Activated T-cell treated with anti-CD3 and anti-CD28 coated beads, Interleukin-2, amount 50 U/mL, for 24 hours (primary cell): ENCODE measurements at places on chromosomes 12 and 14.

GRCh38 chr12:112823582-112824149 lies 32.1 kb downstream of the RPH3A start:
- no peak for DNase-seq

GRCh38 chr12:96986883-96987523 lies 79.9 kb downstream of the NEDD1 start:
- no peak for DNase-seq

DNA sequence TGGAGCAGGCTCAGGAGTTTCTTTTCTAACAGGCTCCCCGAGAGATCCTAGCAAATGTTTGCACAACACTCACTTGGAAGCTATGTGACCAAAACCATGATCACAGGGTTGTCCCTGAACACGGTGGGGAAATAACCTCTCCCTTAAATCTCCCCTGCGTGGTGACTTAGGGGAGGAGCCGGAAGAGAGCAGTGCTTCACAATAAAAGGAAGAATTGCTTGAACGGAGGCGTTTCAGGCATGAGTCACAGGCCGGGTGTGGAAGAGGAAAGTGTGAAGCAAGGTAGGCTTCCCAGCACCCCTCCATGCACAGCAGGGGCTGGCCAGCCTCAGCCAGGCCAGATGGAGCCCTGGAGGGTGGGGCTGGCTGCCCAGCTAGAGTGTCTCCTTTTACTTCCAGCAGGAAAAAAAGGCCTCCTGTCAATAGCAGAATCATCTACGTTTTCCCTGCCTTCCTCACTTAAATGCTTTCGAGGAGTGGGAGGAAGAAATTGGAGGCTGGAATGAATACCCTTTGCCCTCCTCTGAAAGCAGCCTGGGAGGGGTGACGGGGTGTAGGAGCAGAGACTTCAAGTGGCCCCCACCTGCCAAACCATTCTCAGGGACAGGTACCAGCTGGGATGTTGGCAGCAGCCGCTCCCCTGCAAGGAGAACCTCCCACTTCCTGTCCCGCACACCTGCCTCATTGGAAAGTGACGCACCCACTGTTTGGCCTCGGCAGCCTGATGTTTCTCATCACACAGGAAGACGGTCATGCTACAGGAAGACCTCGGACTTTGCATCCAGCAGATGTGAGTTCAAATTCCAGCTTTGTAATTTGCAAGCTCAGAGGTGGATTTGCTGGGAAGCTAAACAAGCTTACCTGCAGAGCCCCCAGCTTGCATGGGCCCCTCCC lies 30.1 kb upstream of the PPP2R5C start:
- peak; percentile 83 for DNase-seq

DNA sequence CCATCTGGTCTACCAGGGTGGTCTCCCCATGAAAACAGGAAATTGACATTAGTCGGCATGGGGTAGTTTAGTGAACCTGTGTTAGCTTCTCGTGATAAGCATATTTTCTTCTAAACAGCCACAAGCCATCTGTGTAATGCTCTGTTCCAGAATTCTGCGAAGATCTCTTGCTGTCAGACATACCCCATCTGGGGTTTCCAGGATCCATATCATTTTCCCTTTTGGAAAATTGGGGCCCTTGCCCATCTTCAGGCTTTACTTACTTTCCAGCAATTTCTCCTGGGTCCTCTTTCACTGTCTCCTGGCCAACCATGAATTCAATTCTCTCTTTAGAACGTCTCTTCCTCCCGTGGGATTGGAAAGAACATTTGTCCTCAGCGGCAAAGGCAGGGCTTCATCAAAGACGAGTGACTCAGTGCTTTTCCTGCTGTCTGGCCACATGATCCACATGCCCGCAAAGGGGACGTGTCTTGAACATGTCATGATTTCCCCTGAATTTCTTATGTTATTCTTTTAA lies 21.4 kb upstream of the NCOR2 start:
- DNase-seq, result no peak

DNA sequence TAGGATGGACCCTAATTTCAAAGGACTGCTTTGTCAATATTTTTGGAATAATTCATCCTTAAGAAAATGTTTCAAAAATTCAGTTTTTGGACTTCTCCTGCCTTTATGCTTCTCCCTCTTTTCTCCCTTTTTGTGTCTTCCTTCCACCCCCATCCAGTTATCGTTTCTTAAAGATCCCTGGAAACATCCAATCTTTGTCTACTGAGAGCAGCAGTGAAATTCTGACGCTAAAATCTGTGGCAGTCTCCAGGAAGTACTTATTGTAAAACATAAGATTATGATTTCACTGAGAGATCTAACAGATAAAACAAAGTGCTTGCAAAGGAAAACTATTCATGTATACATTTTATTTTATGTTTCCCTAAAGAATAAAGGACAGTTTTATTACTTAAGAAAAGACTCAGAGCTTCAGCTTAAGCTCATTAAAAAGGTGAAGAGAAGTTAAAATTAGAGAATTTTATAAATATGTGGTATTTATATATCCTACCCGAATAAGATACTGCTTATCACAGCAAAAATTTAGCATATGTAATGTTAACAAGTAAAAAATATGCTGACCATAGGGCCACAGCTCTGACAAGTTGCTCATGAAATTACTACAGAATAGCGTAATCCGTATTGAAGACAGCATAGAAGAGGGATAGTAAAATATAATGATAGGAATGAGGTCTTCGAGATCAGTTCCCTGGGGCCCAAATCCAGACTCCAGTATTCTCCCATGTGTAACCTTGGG lies 6.9 kb downstream of the FRMD6 start:
- DNase-seq, result no peak

DNA sequence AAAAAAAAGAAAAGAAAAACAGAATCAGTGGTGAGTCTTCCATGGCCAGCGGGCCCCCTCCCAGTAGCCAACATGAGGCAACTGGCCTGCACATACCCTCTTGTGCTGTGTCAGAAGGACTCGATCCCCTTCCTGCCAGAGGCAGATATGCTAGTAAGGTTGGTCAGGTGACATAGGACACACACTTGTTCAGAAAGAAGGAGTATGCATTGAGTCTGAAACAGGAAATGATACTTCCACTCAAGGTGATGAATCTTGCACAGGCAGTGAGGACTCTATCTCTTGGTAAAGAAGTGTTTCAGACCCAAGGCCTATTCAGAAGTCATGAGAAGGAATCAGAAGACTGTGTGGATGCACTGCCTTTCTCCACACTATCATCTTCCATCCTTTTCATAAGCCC lies 269.7 kb upstream of the FAR2 start:
- no peak for DNase-seq

- no peak for DNase-seq
Measured at GRCh38 chr14:105334383-105335230, 20.1 kb downstream of the PACS2 start.

DNA sequence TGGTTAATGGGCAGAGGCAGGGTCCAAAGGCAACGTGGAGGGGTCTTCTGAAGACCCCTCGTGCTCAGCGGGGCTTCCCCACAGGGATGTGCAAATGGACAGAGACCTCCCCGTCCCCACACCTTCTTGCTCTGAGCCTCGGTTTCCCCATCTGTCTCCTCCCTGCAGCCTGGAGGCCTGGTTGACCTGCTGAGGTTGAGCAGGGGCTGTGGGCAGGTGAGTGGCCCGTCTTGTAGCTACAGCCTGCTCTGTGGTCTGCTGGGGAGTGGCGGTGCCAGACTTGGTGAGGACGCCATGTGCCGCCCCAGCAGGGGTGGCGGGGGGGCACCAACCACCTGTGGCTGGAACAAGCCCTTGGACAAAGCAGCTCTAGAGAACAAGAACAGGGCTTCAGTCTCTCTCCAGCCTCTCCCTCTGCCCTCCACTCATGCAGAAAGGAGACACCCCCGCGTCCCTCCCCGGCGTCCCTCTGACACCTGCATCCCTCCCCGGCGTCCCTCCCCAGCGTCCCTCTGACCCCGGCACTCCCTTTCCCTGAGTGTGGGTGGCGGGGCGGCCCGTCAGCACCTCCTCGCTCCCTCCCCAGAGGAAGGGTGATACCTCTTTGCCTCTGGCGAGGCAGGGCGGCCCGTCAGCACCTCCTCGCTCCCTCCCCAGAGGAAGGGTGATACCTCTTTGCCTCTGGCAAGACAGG lies 83.7 kb downstream of the NOC4L start:
- no peak for DNase-seq

DNA sequence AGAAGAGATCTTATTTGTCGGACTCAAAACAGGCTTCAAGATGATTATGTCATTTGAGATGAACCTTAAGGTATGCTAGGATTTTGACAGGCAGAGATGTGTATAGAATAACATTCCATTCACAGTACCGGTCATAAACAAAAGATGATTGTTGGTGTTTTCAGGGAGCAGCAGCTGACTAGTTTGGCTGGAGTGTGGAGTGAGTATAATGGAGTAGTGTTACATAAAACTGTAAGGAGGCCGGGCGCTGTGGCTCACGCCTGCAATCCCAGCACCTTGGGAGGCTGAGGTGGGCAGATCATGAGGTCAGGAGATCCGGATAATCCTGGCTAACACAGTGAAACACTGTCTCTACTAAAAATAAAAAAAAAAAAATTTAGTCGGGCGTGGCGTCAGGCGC lies 23.9 kb downstream of the SERPINA10 start:
- DNase-seq, result no peak

DNA sequence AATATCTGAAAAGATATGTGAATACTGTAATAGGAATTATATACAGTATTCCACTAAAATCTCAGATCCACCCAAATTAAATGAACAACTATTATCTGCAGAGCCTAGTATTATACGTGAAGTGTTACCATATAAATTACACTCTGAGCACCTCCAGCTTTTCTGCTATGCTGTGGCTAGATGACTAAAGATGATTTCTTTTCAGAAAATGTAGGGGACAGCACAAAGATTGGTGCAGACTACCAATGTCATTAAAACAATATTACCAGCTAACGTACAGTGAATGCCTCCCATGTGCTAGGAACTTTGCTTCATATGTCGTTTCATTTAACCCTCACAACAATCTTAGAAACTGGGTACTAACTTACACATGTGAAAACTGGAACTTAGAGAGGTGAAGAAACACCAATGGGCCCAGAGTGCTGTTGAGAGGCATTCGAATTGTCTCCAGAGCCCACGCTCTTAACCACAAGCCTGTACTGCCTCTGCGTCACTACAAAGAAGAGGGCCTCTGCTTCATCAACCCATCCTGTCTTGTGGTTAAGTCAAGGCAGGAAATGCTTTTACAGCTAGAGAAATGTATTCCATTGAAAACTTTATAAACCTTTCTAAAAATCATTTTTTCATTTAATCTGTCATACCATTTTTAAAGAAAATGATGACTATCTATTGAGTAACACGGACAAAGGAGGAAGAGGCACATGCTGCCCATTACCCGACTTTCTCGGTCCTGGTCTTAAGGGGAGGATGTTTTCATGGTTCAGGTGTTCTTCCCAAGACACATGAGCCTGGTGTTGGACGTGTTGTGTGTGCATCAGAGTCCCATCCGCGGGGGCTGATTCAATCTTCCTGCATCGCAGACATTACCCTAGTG lies 1.3 kb downstream of the GPR65 start:
- DNase-seq, result peak; percentile 57

DNA sequence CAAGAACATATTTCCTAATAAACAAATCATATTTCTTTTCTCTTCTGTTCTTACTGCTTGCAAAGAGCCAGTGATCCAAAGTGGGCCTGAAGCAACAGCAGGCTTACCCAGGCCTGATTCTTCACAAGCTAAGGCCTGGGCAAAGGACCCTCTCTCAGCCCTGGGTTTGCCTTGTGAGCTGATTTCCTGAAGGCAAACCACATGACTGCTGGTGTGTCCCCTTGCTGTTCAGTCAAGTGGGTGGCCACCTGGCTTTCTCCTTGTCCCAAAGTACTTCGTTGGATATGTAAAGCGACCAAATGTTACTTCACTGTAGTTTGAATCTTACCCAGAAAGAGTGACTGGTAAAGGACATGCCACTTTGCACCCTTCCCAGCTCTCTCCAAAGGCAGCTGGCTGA lies 392.9 kb downstream of the ZFP36L1 start:
- no peak for DNase-seq

DNA sequence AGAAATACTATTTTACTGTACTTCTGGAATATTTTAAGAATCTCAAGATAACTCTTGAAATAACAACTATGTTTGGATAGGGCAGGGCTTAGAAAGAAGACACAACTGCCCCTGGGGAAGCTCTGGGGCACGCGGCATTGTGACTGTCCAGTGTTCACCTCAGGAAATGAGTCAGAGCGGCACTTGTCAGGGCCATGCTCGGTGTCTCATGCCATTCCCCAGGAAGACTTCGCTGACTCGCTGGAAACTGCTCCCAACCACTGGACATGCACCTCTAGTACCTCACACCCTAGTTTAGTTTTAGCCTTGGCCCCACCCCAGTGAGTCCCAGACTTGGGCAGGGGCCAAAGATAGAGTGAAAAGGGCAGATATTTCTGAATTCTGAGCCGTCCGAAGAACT lies 192.0 kb downstream of the TTC7B start:
- DNase-seq, result no peak

DNA sequence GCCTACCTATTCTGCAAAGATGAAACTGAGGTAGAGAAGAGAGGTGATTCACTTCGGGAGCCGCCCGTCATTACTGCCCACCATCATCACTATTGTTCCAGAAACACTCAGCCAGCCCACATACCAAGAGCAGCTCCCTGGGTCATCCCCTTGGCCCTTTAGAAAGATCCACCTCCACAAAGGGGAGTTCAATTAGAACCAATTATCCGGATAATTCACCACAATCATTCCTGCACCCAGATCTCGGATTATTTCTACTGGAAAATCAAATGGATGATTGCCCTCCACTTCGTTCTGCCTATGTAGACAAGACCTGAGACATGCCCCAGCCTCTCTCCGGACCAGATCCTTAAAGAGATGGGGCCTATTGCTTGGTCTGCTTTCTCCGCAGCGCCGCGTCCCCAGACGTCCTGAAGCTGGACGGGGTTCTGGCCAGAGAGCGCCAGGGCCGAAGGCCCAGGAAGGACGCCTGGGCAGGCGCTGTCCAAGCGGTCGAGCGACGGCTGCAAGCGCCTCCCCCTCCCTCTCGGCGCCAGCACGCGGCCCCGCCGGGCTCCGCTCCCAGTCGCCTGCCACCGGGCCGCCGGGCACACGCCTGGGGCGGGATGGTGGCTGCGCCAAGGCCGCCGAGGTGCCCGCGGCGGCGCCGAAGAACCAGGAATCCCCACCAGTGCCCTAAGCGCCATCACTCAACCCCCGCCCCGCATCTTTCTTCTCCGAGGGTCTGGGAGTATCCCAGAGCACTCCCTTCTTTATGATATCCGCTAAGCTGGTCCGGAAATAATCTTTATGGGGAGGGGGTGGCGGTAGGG lies 1.3 kb upstream of the ASCL1 start:
- no peak for DNase-seq

DNA sequence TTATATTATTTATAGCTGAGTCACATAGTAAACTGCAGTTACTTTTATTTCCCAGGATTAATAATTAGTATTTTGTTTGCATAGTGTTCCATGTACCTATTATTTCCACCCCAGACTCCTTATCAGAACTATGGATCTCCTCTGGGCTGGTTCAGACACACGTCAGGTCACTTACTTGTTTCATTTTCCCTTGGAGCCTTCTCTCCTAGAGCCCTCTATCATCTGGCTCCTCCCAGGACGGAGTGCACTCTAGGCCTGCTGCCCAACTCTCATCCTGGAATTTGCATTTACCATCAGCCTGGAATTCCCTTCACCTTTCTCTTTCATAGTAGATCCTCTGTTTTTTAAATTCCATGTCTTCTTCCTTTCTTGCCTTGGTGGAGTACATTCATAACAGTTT lies 28.5 kb upstream of the GALNT16 start:
- DNase-seq, result no peak

GRCh38 chr14:24132061-24132685 lies 1.7 kb downstream of the FITM1 start:
- peak; percentile 68 for DNase-seq
